ENCODE measurements at places on chromosomes 5 and 9.
A peak's percentile ranks its signal among the peaks of the same experiment; 100 is the strongest.

DNA sequence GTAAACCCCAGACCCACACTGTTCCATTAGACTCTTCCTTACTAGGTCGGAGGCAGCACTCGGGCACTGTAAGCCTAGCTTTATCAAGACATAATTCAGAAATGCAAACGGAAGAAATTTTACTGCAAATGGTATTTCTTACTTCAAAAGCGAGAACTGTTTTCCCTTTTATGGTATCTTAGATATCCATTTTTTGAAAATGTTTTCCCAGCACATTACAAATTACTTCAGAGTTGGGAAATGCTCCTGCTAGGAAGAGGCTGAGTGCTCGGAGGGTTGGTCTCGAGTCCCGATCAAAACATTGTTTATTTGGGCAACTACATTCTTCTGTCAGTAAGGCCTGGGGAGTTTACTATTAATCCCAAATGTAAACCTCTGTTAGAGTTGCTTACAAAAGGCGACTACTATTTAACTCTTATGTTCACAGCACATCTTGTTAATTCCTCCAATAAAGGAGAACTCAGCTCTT, 332.9 kb downstream of the CWC27 start:
- DNase-seq, result no peak

- no peak for DNase-seq
These were observed 171.8 kb downstream of the AGTPBP1 start for GRCh38 chr9:85569988-85570387.

- DNase-seq, result no peak
These were observed 1100.4 kb upstream of the EDIL3 start for GRCh38 chr5:85484982-85485574.

GRCh38 chr5:53974021-53974420, 336.4 kb downstream of the ARL15 start:
- DNase-seq, result no peak

- DNase-seq, result no peak
These were observed 80.3 kb downstream of the S1PR3 start for GRCh38 chr9:89071591-89071990.

DNA sequence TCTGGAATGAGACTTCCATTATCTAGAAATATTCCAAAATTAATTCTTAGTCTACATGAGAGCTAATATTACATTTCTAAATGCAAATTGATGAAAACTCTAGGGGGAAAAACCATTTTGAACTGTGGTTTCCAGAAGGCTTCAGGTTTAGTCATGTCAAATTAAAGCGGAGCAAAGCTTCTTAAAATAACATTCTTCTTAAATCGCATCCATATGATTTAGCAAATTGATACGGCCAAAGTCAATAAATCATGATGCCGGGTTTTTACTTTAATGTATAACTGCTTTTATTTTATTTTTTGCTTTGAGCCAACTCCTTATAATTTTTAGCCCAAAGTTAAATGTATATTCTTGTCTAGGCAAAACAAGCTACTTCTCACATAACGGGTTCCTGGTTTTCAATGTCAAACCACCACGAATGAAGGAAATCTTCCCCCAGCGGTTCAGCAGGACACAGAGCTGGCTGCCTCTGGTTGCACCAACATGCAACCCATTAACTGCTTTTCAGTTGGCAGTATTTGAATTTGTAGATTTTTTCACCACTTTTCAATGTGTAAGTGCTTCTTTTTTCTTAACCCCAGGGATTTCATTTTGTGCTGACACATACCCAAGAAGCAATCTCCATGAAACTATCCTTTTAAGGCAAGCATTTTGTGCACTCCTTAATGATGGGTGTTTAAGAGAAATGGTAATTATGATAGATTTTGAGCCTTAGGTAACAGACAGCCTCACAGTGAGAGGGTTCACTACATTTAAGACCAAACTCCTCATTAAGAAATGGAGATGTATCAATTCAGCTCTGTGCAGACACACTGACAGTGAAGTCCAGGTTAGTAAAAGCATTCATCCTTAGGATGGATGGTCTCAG, 35.5 kb downstream of the EFNA5 start:
- no peak for DNase-seq

DNA sequence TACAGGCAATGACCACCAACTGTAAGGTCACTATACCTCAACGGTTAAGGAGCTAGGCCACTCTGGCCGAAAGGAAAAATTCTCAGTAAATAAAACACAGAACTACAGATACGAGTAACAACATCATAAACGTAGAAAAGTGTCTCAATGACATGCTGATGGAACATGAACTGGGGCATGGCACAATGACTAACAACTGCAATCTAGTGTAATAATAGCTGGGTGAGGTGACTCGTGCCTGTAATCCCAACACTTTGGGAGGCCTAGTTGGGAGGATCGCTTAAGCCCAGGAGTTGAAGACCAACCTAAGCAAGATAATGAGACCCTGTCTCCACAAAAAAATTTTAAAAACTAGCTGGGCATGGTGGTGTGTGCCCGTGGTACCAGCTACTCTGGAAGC, 9.8 kb upstream of the RAPGEF6 start:
- no peak for DNase-seq

DNA sequence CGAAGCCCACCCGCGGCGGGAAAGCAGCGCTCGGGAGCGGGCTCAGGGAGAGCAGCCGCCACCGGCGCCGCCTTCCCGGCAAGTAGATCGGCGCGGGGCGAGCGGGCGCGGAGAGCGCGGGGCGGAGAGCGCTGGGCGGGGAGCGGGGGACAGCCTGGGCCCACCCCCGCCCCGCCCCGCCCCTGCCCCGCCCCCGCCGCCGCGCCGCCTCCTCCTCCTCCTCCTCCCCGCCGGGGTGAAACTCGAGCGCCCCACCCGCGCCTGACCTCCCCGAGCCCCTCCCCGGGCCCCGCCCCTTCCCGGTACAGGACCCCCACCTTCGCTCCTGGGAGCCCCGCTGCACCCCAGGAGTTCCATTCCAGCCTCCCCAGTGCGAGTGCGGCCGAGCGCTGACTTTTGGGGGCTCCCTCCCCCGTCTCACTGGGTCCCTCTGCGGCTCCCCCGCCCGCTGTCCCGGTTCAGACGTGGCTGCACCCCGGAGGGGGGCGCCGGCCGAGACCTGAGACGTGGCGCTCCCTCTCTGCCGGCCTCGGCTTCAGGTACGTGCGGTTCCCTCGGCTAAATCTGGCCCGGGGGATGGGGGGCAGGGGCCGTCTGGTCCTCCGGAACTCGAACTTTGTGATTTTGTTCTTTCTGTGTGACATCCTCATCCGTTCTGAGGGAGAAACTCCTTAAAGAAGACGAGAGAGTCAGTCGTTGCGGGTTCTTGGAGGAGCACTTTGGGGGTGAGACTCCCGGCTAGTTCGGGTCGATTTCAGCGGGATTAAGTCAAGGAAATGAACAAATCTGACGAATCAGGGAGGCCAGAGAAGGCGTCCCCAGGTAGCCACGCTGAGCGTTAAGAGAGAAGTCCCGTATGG, at the start of gene SEMA5A:
Gene SEMA5A, minus strand, starts transcription at position 84 of the 860 bp plus-strand sequence. CDS start 166,129 bp downstream, outside the sequence.
- no peak for DNase-seq

DNA sequence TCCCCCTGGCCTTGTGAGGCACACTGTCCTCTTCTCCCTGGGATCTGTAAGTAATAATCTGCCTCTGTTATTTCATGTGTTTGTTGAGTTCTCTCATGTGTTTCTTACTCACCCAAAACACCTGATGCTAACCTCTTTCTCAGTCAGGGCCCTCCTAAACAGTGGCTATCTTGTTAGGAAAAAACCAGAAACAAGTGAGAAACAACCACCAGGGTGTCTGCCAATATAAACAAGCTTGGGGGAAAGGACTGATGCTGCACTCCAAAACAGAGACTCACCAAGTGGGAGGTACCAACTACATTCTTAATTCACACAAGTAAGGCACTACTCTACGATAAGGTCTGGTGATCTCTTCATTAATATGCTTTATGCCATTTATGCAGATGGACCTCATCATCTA, 564.4 kb downstream of the SEMA5A start:
- DNase-seq, result no peak

DNA sequence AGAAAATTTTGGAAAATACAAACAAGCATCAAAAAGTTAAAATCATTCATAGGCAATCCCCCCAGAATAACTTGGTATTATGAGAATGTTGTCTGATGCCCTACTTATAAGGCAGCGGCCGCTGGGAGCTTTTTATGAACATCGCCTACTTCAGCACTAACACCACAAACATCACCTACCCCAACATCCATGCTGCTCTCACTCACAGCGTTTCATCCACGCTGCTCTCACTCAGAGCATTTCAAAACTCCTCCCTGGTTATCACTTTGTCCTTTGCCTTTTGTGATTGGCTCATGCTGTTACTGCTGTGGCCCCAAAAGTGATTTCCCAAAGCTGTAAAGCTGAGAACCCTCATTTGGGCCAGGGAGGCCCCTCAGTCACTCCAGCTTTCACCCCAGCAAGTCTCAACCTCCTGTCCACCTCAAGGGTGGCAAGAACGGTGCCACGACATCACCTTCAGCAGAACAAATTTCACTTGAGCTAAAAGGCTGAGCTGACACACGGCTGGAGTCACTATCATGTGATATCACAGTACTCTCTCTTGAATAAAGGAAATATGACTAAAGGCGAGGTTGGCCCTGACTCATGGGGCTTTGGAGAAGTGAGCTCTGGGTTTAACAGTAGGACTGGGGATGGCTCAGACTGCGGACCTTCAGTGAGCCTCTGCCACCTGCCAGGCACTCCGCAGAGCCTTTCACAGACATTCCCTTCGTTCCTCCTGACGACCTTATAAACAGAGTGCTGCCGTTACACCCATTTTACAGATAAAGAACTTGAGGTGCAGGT, 25.2 kb downstream of the SHC3 start:
- DNase-seq, result peak; percentile 44

DNA sequence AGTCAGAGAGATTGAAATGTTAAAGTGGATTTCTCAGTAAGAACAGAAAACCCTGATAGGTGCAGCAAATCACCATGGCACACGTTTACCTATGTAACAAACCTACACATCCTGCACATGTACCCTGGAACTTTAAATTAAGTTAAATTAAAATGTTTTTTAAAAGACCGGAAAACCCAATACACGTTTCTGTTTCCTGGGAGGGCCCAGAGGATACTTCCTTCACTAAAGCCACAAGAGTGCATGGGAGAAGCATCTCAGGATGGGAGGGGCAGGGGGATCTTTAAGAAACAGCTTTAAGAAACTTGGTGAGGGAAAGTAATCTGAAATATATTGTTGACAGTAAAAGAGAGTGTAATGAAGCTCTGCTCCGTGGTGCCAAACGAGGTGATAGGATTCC, 164.7 kb upstream of the PTGER4 start:
- DNase-seq, result no peak

- DNase-seq, result no peak
These were observed 209.2 kb upstream of the MAP3K1 start for GRCh38 chr5:56606192-56606591.

GRCh38 chr5:167653645-167654106, 637.8 kb upstream of the WWC1 start:
- DNase-seq, result no peak

DNA sequence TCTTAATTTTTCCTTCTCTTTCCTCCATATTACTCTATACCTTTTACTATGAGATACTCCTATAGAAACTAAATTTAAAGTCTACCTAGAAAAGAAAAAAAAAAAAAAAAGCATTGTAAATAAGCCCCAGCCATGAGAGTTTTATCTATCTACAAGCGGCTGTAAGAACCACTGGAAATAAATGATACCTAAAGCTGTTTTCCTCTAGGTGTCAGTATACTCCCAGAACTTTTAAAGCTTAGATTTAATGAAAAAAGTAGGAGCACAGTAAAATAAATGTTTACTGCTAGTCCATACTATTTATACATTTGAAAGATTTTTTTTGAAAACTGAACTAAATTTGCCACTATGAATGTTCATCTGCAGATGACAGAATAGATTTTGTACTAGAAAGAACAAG, 26.2 kb downstream of the TYRP1 start:
- no peak for DNase-seq

DNA sequence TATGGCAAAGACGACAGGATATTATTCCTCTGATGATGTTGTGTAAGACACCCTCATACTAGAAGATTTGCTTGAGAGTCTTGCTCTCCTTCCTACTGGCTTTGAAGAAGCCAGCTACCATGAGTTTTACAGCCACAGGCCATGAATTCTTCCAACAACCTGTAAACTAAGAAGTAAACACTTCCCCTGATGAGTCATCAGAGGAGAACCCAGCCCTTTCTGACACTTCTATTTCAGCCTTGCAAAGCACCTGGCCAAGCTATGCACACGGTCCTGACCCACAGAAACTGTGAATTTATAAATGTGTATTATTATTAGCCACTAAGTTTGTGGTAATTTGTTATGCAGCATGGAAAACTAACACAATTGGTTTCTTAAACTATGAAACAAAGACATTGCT, 288.8 kb upstream of the ADAMTSL1 start:
- no peak for DNase-seq

Data from NK-92 treated with Interleukin-12 subunit alpha and Interleukin-12 subunit beta, amount 100 ng/mL, for 24 hours (cell line).